Tibial nerve (tissue), 4 donors: ENCODE measurements at places on chromosomes 5 and 9. TPM values are rescaled to one million over a fixed set of nuclear protein-coding genes. Genes with fewer than 3 reads are reported as not detected.

- peak; percentile 83 for DNase-seq
These were observed 76.9 kb upstream of the HTR4 start for GRCh38 chr5:148730942-148731898.

DNA sequence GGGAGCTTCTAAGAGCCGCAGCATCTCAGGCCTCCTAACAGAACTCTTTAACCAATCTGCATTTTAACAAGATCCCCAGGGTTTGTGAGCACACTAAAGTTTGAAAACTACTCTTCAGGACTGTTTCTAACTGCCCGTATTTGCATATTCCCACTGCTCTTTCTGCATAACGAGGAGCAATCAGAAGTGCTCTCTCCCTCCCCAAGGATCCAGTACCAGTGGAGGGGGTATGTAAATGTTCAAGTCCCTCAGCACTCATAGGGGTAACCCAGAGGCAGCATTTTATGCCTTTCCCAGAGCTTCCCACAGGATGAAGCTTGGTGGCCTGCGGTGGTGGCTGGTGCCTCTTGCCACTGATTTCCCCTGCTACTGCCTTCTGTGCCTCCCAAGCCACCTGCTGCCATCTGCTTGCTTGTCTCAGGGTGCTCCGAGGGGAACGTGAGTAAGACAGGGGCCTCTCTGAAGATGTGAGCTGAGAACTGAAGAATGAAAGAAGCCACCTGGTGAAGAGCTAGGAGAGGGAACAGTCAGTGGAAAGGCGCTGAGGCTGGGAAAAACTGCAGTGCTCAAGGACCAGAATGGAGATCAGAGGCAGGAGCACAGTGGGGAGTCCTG is 30.0 kb upstream of the PPP1R2B start:
- no peak for DNase-seq

DNA sequence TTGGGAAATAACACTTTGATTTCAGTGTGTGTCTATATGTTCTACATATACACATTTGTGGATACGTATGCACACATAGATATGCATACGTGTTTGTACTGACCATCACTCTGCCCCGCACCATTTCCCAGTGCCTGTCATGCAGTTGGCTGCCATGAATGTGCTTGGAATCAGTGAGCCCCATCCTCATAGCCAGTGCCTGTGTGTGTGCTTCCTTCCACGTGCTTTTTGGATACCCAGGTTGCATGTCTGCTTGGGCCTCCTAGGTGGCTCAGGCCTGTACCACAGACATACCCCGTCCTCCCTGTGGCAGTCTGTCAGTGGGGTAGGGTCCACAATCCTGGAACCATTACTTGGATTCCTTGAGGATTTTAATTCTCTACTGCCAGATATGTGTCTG is 243.6 kb downstream of the FANCC start:
- no peak for DNase-seq

- DNase-seq = no peak
These were observed 163.9 kb downstream of the PIK3R1 start for GRCh38 chr5:68379275-68380036.

- no peak for DNase-seq
These were observed 6.0 kb upstream of the NSMF start for GRCh38 chr9:137465000-137465719.

GRCh38 chr5:143682929-143683386 is 129.0 kb upstream of the HMHB1 start:
- no peak for DNase-seq

DNA sequence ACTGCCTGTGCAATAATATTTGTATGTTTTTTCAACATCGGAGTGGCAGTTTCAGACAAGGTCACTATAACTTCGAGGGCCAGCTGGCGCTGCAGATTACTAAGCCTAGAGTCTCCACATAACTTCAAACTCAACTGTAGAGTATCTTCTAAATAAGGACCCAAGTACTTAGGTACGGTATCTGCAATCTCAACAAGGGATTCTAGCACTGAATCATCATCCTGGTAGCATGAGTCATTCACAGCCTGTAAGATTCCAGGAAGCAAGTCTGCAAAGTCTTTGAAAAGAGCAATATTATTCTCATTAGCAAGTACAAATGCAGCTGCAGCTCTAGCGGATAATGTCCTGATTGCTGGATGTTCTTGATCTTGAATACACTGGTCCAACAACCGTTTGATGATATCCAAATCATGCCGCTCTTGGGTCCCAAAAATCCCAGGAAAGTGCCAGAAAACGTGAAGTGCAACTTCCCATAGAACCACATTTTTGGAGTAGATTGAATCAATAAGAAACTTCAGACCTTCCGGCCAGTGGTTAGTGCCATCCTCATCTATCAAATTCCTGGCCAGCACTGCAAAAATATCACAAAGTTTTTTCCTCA is 654 bp downstream of the RANBP6 start:
- DNase-seq = no peak

The ZDHHC11B gene
- 2.1 TPM for total RNA-seq

The PCDHA13 gene
- total RNA-seq = 1.3 TPM
